Activated CD8-positive, alpha-beta memory T cell treated with anti-CD3 and anti-CD28 coated beads for 1 hour (primary cell): ENCODE measurements at places on chromosomes 3 and 15.

- no peak for DNase-seq
These were observed 353.1 kb upstream of the BCHE start for GRCh38 chr3:166190360-166190759.

GRCh38 chr3:121836064-121836463 lies 1.1 kb downstream of the EAF2 start:
- DNase-seq = no peak

- no peak for DNase-seq
These were observed 99.5 kb downstream of the APBA2 start for GRCh38 chr15:28985316-28985645.

DNA sequence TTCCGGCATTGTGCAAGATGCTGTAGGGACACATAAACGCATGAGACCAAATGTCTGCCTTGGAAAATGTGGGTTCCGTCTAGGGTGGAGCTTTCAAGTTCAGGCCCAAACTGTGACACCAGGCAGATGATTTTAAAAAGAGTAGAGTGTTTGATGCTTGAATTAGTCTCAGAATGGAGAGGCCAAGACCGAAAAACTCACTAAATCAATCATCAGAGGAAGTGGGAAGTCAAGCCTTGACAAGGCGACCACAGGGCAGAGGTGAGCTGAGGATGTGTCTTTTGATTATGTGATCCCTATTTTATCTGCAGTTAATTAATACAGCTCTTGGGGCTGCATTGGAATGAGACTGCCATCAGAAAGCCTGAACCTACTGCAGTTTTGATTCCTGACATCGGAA lies 275.4 kb downstream of the ABHD5 start:
- DNase-seq = no peak

- DNase-seq = no peak
These were observed 105.5 kb downstream of the SEMA5B start for GRCh38 chr3:122921791-122922651.

- DNase-seq = no peak
These were observed 205.6 kb downstream of the NECTIN3 start for GRCh38 chr3:111277226-111277625.

GRCh38 chr15:35060591-35060990 lies 24.5 kb downstream of the NANOGP8 start:
- no peak for DNase-seq

- DNase-seq = no peak
These were observed 300.5 kb upstream of the ALCAM start for GRCh38 chr3:105065895-105066839.

GRCh38 chr3:188796122-188796631 lies 375.6 kb upstream of the TPRG1 start:
- DNase-seq = no peak

- DNase-seq = no peak
These were observed 282.3 kb downstream of the XXYLT1 start for GRCh38 chr3:194988495-194989165.

GRCh38 chr3:85567071-85567676 lies 608.4 kb downstream of the CADM2 start:
- no peak for DNase-seq

GRCh38 chr3:183270344-183270743 lies 17.3 kb downstream of the B3GNT5 start:
- DNase-seq = no peak

- no peak for DNase-seq
These were observed 420.6 kb downstream of the SHQ1 start for GRCh38 chr3:72427624-72428023.
